Activated T-cell treated with anti-CD3 and anti-CD28 coated beads for 1 hour (primary cell): ENCODE measurements at places on chromosomes 1 and 21.

DNA sequence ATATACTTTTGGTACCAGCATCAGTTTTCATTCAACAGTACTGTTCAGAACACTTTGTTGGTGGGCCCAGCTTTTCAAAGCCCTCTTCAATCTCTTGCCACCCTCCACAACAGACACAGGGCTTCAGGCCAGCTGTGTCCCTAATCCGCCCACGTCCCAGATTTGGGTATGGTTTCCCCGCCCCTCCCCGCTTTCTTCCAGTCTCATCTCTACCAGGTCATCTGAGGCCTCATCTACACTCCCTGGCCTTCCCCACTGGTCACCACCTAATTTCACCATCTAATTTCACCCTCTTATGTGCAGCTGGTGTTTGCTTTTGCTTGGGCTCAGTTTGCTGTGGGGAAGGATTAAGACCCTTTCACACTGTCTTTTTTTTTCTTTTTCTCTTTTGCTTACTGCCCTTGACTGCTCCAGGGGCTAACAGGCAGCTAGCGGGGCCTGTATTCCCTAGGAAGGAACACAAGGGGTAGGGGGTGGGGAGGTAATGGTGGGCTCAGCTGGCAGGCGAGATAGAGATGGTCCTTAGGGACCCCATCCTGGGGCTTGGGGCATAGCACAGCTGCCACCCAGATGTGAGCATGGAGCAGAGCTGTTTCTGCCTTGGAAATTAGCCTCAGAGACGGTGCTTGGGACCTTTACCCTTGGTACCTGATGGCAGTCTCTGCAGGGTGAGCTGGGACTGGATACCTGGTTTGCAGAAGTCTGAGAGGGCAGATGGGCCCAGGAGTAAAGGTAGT lies 3.8 kb upstream of the EPB41 start:
- DNase-seq, result no peak

GRCh38 chr21:44778499-44778911 lies 23.1 kb downstream of the UBE2G2 start:
- no peak for DNase-seq

- no peak for DNase-seq
Observed at GRCh38 chr1:70358921-70359564, 4.5 kb upstream of the ANKRD13C start.

DNA sequence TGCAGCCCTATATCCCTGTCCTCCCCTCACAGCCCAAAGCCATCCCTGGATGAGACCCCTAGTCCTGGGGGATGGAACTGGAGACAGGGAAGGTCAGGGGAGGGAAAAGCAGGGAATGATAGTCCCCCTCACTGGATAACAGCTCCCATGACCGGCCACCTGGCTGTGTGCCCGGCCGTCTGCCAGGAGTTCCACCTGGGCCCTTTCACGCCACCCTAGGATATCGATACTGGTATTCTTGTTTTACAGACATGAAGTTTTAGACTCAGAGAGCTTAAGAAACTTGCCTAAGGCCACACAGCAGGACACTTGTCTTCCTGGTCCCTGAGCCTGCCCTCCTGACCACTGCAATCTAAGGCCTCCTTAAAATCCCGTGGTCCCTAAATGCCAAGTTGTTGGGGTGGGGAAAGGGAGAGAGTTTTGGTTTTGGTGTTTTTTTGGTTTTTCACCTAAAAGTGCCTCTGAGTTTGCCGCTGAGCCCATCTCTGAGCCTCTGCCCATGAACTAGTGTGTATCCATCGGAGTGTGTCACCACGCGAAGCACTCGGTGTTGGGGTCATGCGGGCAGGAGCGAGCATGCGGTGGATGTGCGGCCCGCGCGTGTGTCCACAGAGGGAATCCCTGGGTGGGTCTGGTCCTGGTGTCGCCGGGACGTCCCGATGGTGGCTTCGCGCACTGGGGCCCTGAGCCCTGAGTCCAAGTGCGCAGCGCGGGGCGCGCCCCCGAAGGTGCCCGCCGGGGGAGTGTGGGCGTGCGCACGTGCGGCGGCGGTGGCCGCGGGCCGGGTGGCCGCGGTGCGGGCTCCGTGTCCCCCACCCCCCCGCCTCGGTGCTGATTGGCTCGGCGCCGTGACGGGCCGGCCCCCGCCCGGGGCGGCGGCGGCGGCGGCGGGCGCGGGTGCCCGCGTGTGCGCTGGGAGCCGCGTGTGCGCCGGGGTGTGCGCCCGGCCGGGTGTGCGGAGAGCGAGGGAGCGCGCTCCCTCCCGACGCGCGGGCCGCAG lies at the start of gene EPHA8:
Gene EPHA8 (plus strand): TSS at position 906 of the 1,000 bp plus-strand sequence. CDS start 147 bp downstream, outside the sequence.
- DNase-seq, result no peak

GRCh38 chr1:92902406-92902744 lies 58.9 kb downstream of the DIPK1A start:
- DNase-seq, result no peak

GRCh38 chr1:93384656-93385055 lies 38.9 kb downstream of the DR1 start:
- no peak for DNase-seq

GRCh38 chr1:243313635-243314536 lies 58.0 kb downstream of the SDCCAG8 start:
- no peak for DNase-seq

- DNase-seq, result no peak
Observed at GRCh38 chr1:31802190-31803150, 13.4 kb downstream of the SPOCD1 start.

DNA sequence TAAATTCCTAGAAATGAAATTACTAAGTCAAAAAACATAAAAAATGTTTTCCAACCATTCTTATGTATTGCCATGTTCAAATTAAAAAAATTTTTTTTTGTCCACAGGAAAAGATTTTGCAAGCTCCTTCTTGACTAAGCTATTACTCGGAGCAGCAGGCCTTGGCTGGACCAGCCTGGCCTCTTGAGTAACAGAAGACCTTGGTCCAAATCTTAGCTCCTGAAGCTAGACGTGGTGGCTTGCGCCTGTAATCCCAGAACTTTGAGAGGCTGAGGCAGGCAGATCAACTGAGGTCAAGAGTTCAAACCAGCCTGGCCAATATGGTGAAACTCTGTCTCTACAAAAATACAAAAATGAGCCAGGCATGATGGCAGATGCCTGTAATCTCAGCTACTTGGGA lies 77.6 kb downstream of the CLSTN1 start:
- no peak for DNase-seq

- no peak for DNase-seq
Observed at GRCh38 chr1:53603431-53603830, 135.5 kb downstream of the GLIS1 start.

GRCh38 chr1:225362805-225363204 lies 65.0 kb downstream of the LBR start:
- DNase-seq, result no peak

- peak; percentile 54 for DNase-seq
Observed at GRCh38 chr1:51296383-51297357, 33.7 kb downstream of the TTC39A start.

DNA sequence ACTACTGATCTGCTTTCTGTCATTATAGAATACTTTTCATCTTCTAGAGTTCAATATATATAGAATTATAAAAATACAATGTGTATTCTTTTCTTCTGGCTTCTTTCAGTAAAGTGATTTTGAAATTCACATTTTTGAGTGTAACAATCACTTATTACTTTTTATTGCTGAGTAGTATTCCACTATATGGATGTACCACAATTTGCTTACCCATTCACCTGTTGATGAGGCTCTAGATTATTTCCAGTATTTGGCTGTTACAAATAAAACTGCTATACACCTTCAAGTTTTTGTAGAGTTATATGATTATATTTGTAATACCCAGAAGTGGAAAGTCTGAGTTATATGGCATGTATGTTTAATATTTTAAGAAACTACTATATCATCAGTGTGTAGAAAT lies 159.4 kb downstream of the RWDD3 start:
- DNase-seq, result no peak

GRCh38 chr1:31614414-31615005 lies 3.0 kb upstream of the HCRTR1 start:
- DNase-seq, result no peak

- peak; percentile 9 for DNase-seq
Observed at GRCh38 chr1:23980728-23981070, 572 bp upstream of the SRSF10 start.

GRCh38 chr1:23434260-23434775 lies 9.8 kb upstream of the TCEA3 start:
- no peak for DNase-seq

GRCh38 chr1:111241797-111242196 lies 14.3 kb downstream of the CHI3L2 start:
- no peak for DNase-seq

- DNase-seq, result no peak
Observed at GRCh38 chr1:33256221-33256470, 146 bp upstream of the ZNF362 start.

DNA sequence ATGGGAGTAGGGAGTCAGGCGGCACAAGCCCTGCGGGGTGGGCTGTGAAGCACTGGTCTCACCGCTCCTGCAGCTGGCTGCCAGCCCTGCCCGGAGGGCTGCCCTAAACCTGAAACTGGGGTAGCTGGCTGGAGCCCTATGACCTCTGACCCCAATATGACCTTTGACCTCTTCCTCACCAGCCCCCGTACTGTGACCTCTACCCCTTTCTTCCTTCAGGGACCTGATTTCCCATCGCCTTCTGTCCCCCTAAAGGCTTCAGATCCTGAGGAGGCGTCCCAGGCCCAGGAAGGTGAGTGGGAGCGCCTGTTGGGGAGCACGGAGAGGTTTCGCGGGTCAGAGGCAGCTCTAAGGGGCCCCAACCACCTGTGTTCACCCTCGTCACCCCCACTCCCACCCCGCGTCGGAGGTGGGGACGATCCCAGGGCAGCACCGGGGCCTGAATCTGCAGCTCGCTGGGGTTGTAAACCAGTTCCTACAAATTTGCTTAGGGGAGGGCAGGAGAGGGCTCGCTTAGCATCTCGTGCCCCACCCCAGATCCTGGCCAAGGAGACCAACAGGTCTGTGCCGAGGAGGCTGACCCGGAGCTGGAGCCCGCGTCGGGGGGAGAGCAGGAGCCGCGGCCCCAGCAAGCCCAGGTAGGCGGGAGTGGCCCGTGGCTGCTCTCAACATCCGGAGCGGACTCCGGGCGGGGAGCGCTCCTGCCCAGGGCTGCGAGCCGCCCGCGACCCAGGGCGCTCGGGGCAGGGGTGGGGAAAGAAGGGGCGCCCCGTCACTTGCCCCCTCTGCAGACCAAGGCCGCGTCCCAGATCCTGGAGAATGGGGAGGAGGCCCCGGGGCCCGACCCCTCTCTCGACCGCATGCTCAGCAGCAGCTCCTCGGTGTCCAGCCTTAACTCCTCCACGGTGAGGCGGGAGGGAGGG lies 7.3 kb downstream of the SYTL1 start:
- DNase-seq, result no peak

GRCh38 chr1:114062477-114063099 lies 83.3 kb downstream of the OLFML3 start:
- DNase-seq, result no peak

DNA sequence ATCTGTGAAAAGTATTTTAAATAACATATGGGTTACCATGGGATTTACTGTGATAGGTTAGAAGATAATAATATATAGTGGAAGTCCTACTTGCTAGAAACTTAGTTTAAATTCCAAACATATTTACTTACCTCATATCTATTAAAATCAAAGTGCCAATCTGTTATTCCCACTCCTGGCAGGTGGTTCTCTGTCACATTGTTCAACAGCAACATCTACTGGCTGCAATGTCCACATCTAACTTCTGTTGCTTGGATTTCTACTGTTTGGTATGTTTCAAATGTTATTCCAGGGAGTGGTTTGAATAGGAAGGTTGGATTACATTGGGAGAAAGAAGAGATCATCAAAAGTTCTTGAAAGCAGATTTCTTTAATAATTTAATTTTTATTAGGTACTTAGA lies 122.5 kb upstream of the NCAM2 start:
- DNase-seq, result no peak

- DNase-seq, result no peak
Observed at GRCh38 chr1:20446796-20447195, 39.2 kb downstream of the CAMK2N1 start.

GRCh38 chr21:42555756-42556438 lies 42.2 kb downstream of the SLC37A1 start:
- DNase-seq, result no peak

DNA sequence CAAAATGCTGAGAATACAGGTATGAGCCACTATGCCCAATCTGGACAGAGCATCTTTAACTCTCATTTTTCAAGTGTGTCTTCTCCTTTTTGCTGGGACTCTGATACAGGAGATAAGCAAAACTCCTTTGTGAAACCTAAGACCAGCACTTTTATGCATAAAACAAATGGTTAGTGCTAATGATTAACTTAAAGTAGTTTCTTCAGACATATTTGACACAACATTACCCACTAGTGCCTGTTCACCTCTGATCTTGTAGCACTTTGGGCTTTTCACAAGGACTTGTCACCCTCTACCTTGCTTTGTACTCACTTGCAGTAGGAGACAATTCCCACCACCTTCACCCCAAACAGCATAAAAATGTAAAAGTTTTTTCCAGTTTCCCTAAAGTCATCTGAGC lies 216.3 kb downstream of the RGS7 start:
- DNase-seq, result no peak
